ENCODE measurements at places on chromosomes 13 and 19. TPM values are rescaled to one million over a fixed set of nuclear protein-coding genes. Genes with fewer than 3 reads are reported as not detected.

Gene UQCRFS1
- 38.1 TPM for total RNA-seq

Gene ACP5
- total RNA-seq: 17.5 TPM

Gene PABPC3
- total RNA-seq: 0.84 TPM

Gene HIF3A
- total RNA-seq: not detected

Gene POGLUT2
- total RNA-seq: not detected

Gene ANKRD27
- 22.5 TPM for total RNA-seq

Gene SGTA
- total RNA-seq: 23.0 TPM

Gene ELANE
- total RNA-seq: 0.63 TPM

Gene HSPBP1
- 7.9 TPM for total RNA-seq

Gene PLIN4
- 0.10 TPM for total RNA-seq

Gene LGALS7B
- total RNA-seq: not detected

Gene ZNF20
- 1.9 TPM for total RNA-seq

Gene ZNF776
- total RNA-seq: 36.6 TPM

Gene CEACAM6
- 0.10 TPM for total RNA-seq

Gene PLD3
- total RNA-seq: 119 TPM

Gene PODNL1
- not detected for total RNA-seq

All from mononuclear cell (primary cell).